T-helper 2 cell treated with Interferon-gamma antibody and Interleukin-4, amounts not matched to agents 100 ng/mL and 5 ng/mL, for 36 hours (primary cell): ENCODE measurements at places on chromosomes 6 and 20. TPM values are rescaled to one million over a fixed set of nuclear protein-coding genes. Genes with fewer than 3 reads are reported as not detected.

OR2H2 gene
- not detected in 2 replicates for total RNA-seq

CD24 gene
- total RNA-seq, result 0.14 and 0.27 TPM in 2 replicates

THBD gene
- total RNA-seq, result not detected in 2 replicates

PCMTD2 gene
- total RNA-seq, result 42.2 and 47.9 TPM in 2 replicates

MTO1 gene
- 48.0 and 56.4 TPM in 2 replicates for total RNA-seq

TRAPPC3L gene
- total RNA-seq, result not detected in 2 replicates

EMILIN3 gene
- not detected in 2 replicates for total RNA-seq

VEGFA gene
- total RNA-seq, result 22.4 and 22.8 TPM in 2 replicates

LAMA2 gene
- 0.27 and 1.4 TPM in 2 replicates for total RNA-seq

BANF2 gene
- total RNA-seq, result not detected in 2 replicates

ORC3 gene
- total RNA-seq, result 27.4 and 30.1 TPM in 2 replicates

CENPQ gene
- 14.3 and 15.3 TPM in 2 replicates for total RNA-seq

MYCT1 gene
- total RNA-seq, result not detected in 2 replicates

GABRR2 gene
- 0.73 and 1.2 TPM in 2 replicates for total RNA-seq

DEF6 gene
- 204 and 209 TPM in 2 replicates for total RNA-seq

WFDC5 gene
- not detected in 2 replicates for total RNA-seq

PTCHD4 gene
- not detected in 2 replicates for total RNA-seq

MLN gene
- total RNA-seq, result not detected in 2 replicates

GGTLC1 gene
- not detected in 2 replicates for total RNA-seq

AKAP12 gene
- total RNA-seq, result 5.0 and 5.8 TPM in 2 replicates

SLCO4A1 gene
- total RNA-seq, result 57.2 and 58.0 TPM in 2 replicates

PLCB4 gene
- total RNA-seq, result not detected in 2 replicates

GNRH2 gene
- total RNA-seq, result 0.89 and 1.7 TPM in 2 replicates

TFAP2D gene
- not detected in 2 replicates for total RNA-seq

PGC gene
- not detected in 2 replicates for total RNA-seq

LY86 gene
- total RNA-seq, result 4.6 and 5.1 TPM in 2 replicates

AGER gene
- 30.6 and 31.6 TPM in 2 replicates for total RNA-seq

IPCEF1 gene
- total RNA-seq, result 9.5 and 10.2 TPM in 2 replicates

NRSN1 gene
- not detected in 2 replicates for total RNA-seq

POPDC3 gene
- total RNA-seq, result not detected in 2 replicates

MCCD1 gene
- total RNA-seq, result not detected in 2 replicates
